Activated CD8-positive, alpha-beta T cell treated with anti-CD3 and anti-CD28 coated beads for 36 hours (primary cell): ENCODE measurements at places on chromosomes 13 and 19. TPM values are rescaled to one million over a fixed set of nuclear protein-coding genes. Genes with fewer than 3 reads are reported as not detected.

DNA sequence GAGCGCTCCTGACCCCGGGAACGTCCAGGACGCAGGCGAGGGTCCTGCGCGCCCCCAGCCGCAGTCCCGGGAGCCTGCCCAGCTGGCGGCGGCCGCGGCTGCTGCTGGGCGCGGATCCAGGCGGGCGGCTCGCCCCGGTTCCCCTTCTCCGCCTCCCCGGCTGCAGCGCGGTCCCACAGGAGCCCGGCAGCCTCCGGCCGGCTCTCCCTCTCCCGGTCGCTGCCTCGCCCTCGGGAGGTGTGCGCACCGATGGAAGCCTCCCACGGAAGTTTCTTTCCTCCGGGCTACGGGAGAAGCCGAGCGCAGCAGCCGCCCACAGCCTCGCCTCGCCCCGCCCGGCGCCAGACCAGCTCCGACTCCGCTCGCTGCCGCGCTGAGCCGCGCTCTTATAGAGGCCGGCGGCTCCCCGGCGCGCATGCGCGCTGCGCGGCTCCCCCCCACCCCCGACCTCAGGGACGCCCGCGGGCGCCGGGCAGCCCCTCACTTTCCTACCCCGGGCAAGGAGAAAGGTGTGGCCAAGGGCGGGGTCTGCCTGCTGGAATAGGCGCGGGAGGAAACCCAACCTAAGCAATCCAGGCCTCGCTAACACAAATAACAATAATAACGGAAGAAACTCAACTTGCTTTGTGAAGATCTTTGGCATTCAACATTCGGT lies at the start of gene SHISA2:
Gene SHISA2, minus strand, starts transcription at position 360 of the 655 bp plus-strand sequence. CDS start 1,041 bp downstream, outside the sequence.
- peak; percentile 20 for DNase-seq
- H3K4me3 ChIP-seq, result peak within 1 kb of the TSS; percentile 44
- H3K36me3 ChIP-seq, result no peaks in the 10 kb centered on the region
- peaks cover 25% of the 10 kb centered on the region for H3K4me1 ChIP-seq

GRCh38 chr19:10642473-10643171 lies 11.5 kb upstream of the ILF3 start:
- no peaks in the 10 kb centered on the region for H3K27me3 ChIP-seq
- DNase-seq, result peak; percentile 49

GRCh38 chr13:76879203-76879882 lies 6.9 kb downstream of the KCTD12 start:
- peak overlapping the region; percentile 63 for H3K4me3 ChIP-seq
- H3K27ac ChIP-seq, result peak overlapping the region; percentile 89
- peak; percentile 82 for DNase-seq
- H3K36me3 ChIP-seq, result peaks cover 7% of the 10 kb centered on the region

- no peak for DNase-seq
- peaks cover 2% of the 10 kb centered on the region for H3K27me3 ChIP-seq
- H3K4me1 ChIP-seq, result no peaks in the 10 kb centered on the region
Measured at GRCh38 chr13:93238711-93239110, 12.1 kb downstream of the GPC6 start.

DNA sequence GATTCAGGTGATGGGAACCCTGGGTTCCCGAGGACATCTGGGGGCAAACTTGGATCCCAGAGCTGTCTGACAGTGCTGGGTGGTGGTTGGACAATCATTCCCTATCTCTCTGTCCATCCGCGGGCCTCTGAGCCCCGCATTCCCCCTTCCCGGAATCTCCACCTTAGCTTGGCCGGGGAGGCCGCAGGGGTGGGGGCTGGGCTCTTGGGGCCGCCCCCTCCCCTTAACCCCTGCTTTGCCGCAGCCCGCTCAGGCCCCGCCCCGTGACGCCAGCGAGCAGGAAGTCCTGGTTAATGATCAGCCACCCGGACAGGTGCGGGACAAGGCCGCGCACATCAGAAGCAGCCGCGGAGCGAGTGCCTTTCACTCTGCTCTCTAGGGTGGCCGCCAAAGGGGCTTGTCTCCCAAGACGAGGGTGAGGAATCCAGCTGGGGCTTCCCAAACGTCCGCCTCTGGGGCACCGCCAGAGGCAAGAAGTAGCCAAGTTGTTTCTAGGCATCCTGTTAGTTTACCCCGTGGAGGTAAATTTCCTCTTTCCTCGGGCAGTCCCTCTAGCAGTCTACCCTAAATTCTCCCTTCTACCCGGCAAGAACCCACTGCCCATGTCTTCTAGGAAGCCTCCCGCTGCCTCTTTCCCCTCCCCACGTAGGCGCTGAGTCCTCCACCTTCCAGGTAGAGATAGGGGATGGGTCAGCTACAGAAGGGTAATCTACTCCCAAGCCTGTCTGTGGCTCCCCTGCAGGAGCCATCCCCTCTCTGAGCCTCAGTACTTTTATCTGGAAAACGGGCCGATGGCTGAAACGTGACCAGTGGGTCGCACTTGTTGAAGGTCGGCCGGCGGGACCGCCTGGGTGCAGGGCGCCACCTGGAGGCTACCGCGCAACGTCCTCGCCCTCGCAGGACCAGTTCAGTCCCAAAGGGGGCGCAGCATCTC lies 3.0 kb downstream of the IRF2BP1 start:
- H3K4me3 ChIP-seq, result peak overlapping the region; percentile 65
- H3K36me3 ChIP-seq, result peaks cover 6% of the 10 kb centered on the region
- H3K4me1 ChIP-seq, result peaks cover 23% of the 10 kb centered on the region
- peak overlapping the region; percentile 72 for H3K27ac ChIP-seq
- H3K27me3 ChIP-seq, result peaks cover under 1% of the 10 kb centered on the region

GRCh38 chr13:34926508-34926907 lies 15.6 kb upstream of the NBEA start:
- no peak overlapping the region for H3K27ac ChIP-seq
- DNase-seq, result no peak
- H3K4me3 ChIP-seq, result no peak overlapping the region
- H3K27me3 ChIP-seq, result peaks cover 18% of the 10 kb centered on the region

SAMD1 gene
- 62.1 TPM for total RNA-seq

ZNF333 gene
- total RNA-seq, result 14.0 TPM

NFKBIB gene
- total RNA-seq, result 56.5 TPM

ZNF415 gene
- total RNA-seq, result 3.7 TPM

C19orf18 gene
- total RNA-seq, result 0.29 TPM

IGFL3 gene
- not detected for total RNA-seq

PRKCG gene
- 0.11 TPM for total RNA-seq
